ENCODE measurements at places on chromosomes 7 and 10. TPM values are rescaled to one million over a fixed set of nuclear protein-coding genes. Genes with fewer than 3 reads are reported as not detected.

CYP2E1 gene
- polyA plus RNA-seq, result 0.69 TPM

DNA sequence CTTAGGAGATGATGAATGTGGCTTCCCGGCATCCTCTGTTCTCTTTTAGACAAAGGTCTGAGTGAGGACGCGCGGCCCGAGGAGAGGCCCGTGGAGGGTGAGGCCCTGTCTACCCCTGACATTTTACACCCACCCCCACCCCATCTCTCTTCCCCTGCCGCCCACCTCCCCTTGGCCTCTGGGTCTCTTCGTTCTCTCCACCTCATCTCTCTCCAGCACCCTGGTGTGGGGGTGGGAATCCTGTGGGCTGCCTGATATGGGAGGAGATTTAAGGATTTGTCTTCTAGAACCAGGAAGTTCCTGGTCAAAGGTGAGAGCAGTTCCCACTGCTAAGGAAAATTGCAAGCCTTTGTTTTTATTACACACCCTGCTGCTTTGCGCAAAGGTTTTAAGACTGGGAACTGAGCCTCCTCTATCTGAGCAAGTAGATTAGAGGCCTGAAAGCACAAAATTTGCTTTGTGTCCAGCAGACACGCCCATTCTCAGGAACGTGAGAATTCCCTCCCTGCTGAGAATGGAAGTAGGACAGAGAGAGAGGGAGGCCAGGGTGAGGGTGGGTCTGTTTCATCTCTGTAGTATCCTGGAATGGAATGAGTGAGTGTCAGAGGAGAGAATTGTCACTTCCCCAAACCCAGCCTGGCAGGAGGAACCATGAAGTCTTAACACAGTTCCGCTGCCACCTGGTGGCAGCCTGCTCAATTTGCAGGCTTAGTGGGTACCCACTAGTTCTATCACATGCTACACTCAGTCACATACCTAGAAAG lies 91.2 kb downstream of the GTF2IRD1 start:
- DNase-seq, result no peak

ZNF467 gene
- 23.0 TPM for polyA plus RNA-seq

GRCh38 chr7:142439739-142440138 lies 181.9 kb upstream of the PRSS58 start:
- no peak for DNase-seq

- DNase-seq, result no peak
Observed at GRCh38 chr7:140661124-140661523, 11.6 kb upstream of the ADCK2 start.

DNA sequence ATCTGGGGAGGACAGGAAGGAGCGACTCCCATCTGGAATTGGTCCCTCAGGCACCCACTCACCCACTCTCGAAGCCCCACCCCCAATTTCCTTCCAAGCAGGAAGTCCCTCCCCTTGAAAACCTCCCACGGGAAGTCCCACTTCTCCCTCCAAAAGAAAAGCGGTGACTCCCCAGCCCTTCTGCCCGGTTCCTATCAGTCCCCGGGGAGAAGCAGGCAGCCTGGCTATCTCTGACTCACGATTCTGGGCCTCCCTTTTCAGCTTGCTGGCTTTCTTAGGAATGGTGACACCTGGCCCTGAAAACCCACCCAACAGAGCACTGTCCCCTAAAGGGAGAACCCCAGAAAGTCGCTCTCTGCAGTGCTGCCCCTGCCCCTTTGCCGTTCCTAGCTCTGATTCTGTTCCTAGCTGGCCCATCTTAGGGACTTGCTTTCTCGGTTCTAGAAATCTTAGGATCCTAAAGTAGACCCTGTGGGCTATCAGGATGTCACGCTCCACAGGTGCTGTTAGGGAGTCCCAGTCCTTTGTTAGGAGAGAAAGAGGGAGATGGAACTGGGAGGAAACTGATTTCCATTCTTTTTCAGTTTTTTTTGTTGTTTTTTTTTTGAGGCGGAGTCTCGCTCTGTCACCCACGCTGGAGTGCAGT lies 6.0 kb downstream of the TSC22D4 start:
- no peak for DNase-seq

DNA sequence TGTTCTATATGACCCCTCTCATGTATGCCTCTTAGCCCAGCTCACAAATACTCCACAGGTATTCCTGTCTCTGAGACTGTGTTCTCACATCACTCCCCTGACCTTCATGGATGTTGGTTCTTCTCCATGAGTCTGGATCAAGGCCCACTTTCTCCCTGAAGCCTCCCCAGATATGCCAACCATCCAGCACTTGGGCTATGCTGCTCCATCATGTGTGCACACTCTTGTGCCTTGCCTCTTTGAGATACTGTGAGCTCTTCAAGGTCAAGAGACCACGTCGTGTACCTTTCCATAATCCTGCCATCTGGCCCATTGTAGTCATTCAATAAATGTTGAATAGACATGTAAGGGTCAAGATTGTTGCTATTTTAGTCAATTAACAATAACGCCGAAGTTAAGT lies 30.1 kb upstream of the TM9SF3 start:
- no peak for DNase-seq

CRYGN gene
- polyA plus RNA-seq, result 2.2 TPM

DNA sequence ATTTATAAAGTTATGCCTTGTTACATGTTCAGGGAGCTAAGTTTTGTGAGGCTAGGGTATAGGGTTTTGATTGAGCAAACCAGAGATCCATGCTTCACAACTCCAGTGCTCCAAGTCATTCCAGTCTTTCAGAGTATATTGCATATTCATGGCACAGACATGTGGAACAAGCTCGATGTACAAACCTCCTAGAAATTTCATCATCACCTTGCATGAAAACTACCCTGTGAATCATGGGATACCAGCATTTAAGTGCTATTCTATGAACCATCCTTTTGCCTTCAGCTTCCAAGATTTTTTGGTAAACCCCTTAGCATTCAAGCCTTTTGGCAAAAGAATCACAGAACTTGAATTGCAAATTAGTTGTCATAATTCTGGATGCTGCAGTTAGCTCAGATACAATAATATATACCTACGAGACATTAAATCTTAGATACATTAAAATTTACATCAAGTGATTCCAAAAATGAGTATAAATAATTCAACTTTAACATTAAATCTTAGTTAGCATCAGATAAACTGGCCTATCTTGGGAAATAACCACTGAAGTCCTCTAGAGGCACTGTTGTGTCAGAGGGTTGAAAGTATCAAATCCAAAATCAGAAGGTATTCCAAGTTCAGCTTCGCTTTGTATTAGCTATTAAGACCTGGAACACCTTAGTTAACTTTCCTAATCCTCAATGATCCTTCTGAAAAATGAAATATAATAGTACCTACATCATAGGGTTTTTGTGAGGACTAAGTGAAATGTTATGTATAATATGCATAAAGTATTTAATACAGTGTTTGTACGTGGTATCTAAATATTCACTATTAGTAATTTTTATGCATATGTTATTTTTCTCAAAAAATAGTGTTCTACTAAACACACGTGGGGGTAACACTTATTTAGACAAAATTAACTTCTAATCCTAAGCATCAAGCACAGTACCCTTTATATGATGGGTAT lies 55.5 kb upstream of the CABCOCO1 start:
- no peak for DNase-seq

- DNase-seq, result no peak
Observed at GRCh38 chr7:41446606-41447449, 256.1 kb downstream of the INHBA start.

GPR15LG gene
- polyA plus RNA-seq, result 0.76 TPM

Measured in right renal cortex interstitium (tissue), 3 donors.